ENCODE measurements at places on chromosomes 12 and 14. TPM values are rescaled to one million over a fixed set of nuclear protein-coding genes. Genes with fewer than 3 reads are reported as not detected.

DNA sequence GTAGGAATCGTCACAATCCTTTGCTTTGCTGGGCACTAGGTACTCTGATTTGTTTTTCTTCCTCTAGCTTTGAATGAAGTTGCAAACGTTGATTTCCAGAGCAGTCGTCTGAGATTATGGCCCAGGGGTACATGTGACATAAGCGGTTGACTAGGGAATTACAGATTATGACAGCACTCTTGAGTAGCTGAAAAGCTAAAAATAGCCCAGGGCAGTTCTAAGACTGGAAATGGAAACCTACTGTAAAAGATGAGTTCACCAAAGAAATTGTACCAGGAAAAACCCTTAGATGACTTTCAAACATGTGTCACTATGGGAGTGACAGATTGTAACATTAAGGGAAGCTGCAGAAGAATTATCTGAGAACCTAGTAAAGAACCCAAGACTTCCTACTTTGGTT lies 108.5 kb downstream of the ANO6 start:
- H3K4me3 ChIP-seq: no peak overlapping the region
- H3K27me3 ChIP-seq: no peaks in the 10 kb centered on the region
- H3K36me3 ChIP-seq: peaks cover 25% of the 10 kb centered on the region
- peaks cover 8% of the 10 kb centered on the region for H3K4me1 ChIP-seq

- no peaks in the 10 kb centered on the region for H3K36me3 ChIP-seq
- DNase-seq: no peak
- H3K27ac ChIP-seq: no peak overlapping the region
- no peak overlapping the region for H3K4me3 ChIP-seq
- no peaks in the 10 kb centered on the region for H3K27me3 ChIP-seq
These were observed 86.5 kb downstream of the DHRS2 start for GRCh38 chr14:23722675-23723074.

Gene PPP1R1A
- total RNA-seq: 43.3 TPM

Gene CLEC2D
- total RNA-seq: 9.2 TPM

- no peak overlapping the region for H3K27ac ChIP-seq
- no peak for DNase-seq
- H3K4me1 ChIP-seq: peaks cover 10% of the 10 kb centered on the region
- no peak overlapping the region for H3K4me3 ChIP-seq
- peaks cover 7% of the 10 kb centered on the region for H3K36me3 ChIP-seq
These were observed 72.8 kb upstream of the BBS10 start for GRCh38 chr12:76421046-76421445.

DNA sequence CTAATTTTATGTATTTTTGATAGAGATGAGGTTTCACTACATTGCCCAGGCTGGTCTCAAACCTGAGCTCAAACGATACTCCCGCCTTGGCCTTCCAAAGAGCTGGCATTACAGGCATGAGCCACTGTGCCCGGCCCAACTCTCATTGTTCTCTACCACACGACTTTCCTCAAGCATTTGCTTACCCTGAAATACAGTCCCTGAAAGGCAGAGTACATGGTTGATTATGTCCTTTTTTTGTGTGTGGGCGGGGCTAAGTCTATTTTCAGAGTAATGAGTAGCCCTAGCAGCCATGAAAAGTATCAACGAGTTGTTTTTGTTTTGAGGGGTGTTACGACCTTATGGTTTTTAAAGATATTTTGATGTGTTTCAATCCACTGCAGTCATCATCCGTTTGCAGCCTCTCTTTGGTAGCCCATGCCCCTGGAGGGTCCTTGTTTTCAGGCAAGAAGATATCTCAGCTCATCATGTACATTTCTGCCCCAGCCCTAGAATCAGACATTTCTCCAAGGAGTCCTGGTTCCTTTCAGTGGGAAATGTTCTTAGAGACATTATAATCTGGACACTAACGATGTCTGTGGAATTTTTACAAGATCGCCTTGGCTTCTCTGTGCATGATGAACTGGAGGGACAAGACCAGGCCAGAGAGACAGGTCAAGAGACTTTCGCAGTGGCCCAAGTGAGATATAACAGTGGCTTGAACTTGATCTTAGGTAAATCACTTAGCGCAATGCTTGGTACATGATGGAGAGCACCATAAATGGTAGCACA lies 8.7 kb downstream of the ACACB start:
- H3K27ac ChIP-seq: no peak overlapping the region
- H3K27me3 ChIP-seq: no peaks in the 10 kb centered on the region
- H3K4me1 ChIP-seq: no peaks in the 10 kb centered on the region
- no peaks in the 10 kb centered on the region for H3K36me3 ChIP-seq
- H3K4me3 ChIP-seq: no peak overlapping the region

Measured in type B pancreatic cell (in vitro differentiated cells).